ENCODE measurements at places on chromosomes 4 and X.

DNA sequence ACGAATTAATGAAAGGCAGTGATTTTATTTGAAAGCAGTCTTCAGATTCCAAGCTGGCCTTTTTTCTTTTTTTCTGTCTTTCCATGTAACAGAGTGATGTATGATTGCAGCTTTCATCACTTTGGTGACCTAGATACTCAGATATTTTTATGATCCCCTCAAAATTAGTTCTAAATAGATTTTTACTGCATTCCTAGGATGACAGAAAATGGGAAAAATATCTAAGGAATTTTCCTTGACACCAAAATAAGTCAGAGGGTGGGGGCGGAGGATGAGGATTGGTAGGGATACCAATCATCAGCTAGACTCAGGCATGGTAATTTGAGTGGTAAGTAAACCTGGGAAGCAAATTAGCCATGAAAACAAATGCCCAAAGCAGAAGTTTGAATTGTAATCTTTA lies 11.9 kb upstream of the HMGB2 start:
- no peak for DNase-seq

GRCh38 chrX:20141281-20142220 lies at the start of gene EIF1AX:
EIF1AX (minus strand) TSS chrX:20141838; CDS start chrX:20141640, 198 bp downstream.
- DNase-seq: peak; percentile 99

DNA sequence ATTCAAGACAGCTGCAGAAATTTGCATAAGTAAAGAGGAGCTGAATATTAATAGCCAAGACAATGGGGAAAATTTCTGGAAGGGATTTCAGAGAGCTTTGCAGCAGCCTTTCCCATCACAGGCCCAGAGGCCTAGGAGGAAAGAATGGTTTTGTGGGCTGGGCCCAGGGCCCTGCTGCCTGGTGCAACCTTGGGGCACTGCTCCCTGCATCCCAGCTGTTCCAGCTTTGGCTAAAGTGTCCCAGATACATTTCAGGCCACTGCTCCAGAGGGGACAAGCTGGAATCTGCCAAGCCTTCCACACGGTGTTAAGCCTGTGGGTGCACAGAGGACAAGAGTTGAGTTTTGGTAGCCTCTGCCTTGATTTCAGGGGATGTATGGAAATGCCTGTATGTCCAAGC lies 185.6 kb upstream of the SFRP2 start:
- no peak for DNase-seq

GRCh38 chr4:7513671-7514070 lies 78.9 kb upstream of the PSAPL1 start:
- DNase-seq: no peak

- DNase-seq: no peak
These were observed 119.8 kb downstream of the KDM6A start for GRCh38 chrX:44992775-44993174.

- DNase-seq: no peak
These were observed 33.7 kb downstream of the GABRB1 start for GRCh38 chr4:47065051-47065481.

DNA sequence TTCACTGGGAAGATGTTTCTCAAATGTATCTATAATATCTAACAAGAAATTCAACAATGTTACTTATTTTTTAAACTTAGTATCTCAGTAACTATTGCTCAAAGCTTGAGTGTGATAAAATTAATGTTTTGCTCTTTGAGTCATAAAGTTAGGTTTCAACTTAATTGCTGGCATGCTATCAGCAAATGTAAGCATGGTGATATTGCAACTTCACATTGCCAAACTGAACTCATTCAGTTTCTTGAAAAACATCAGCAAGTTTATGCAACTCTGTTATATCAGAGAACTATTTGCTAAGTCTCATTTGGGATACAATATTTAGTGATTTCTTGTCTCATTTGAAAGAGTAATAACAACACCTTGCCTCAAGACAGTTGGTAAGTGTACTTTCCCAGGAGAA lies 91.2 kb upstream of the KLF3 start:
- DNase-seq: no peak
